ENCODE measurements at places on chromosomes 12 and 14.

DNA sequence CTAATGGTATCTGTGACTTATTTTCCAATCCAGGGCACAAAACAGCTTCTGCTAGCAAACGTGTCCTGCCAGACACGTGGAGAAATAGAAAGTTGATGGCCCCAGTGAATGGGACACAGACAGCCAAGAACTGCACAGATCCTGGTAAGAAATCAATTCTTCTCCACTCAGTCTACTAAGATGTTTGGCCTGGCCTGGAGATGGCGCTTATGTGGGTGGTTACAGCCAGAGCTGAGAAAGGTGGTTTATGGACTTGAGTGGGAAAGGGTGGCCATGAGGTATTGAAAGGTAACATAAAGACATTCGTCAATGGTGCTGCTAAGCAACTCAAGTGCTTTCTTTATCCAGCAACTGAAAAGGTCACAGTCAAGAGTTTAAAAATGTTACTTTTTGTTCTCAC, 2.9 kb downstream of the SLC24A4 start:
- DNase-seq, result no peak

DNA sequence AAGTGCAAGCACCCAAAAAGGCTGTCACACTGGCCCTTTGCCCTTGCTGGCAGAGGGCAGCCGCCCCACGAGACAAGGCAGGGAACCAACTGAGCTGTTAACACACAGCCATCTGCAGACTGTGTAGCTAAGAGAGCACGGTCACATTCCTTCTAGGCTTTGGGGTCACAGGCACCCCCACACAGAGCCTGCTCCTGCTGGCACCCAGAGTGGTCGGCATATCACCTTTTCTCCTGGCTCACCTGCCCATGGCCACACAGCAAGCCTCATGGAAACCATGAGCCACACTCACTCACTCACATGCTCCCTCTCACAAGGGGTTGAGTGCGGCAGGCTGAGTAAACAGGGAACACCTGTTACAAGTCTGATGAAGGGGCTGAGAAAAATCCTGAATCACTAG, 214.5 kb downstream of the PCNX1 start:
- DNase-seq, result no peak

DNA sequence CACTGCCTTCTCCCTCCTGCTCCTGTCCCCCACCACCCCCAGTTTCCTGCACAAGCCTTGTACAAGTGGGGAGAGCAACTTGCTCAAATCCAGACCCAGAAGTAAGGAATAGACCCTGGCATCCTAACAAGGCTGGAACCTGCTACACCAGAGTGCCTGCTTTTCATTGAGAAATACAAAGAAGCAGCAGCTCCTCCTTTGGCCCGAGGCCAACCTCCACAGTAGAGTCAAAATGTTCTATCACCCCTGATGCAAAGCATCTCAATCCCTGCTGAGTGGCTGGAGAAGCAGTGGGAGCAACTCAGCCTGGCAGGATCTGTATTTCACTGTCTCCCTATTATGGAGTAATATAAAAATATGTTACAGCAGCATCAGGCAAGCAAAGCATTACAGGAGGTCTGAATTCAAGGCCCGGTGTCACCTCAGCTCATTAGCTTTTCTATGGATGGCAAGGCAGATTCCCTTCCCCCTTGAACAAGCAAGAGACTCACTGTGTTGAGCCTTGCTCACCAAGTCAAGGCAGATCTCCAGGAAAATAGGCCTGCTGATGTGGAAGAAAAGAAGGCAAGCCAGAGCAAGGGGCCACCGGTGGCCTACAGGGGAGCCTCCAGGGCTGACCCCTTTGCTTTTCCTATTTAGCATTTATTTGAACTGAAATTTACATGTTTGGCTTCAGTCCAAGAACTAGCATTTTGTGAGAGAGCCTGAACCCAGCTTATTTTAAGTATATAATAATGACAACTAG, 186.3 kb upstream of the EGLN3 start:
- DNase-seq, result no peak

DNA sequence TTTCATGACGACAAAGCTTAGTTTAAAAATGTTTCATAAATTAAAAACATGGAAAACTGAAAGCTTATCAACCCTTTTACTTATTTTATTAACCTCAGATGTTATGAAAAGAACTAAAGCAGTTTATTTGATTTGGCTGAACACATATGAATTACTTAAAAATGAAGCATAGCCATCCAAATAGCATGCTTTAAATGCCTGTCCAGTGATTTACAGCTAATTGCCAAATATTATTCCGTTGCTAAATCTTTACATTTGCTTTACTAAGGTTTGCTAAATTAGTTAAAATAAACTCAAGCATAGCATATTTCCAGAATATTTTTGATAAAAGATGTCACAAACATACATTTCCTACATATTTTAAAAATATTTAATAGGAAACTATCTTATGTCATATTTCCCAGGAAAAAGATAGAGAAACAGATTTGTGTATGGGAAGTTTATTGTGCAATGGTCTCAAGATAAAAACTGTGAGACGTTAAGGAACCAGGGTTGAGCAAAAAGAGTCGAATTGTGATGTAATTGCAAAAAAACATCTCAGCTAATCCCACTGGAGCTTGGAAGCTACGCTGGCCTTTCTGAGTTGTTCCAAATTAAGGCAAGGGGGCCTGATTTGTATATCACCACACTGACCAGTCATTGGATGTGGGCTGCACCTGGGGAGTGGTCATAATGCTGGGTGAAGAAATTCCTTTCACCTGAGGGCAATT, 25.8 kb downstream of the GPR135 start:
- DNase-seq, result peak; percentile 76

DNA sequence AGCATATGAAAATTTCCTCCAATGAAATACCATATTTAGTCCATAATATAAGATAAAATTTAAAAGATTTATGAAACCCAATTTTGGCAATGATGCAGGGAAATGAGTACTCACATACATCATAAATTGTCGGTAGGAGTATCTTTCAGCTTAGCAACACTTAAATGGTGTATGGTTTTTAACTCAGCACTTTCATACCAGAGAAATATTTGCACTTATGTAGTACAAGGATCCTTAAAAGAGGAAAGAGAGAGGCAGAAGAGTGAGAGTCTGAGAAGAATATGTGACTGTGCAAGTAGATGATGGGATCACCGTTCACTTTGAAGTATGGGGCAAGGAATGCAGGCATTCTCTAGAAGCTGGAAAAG, 379.3 kb upstream of the DCN start:
- no peak for DNase-seq

DNA sequence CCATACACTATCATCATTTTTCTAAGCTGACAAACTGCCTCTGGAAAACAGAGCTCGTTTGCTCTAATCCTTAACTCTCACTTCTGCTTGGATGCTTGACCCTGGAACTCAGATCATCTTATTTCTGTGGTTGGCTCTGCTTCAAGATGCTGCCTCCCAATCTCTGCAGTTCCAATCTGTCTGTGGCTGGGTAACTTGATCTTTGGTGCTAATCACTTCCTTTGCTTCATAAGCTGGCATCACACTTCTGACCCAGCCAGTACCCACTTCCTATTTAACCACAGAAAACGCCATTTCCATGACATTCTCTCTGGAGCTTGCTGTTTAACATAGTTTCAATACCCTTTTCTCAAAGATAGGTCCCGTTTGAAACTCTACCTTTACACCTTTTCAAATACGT, 254.2 kb downstream of the ACSS3 start:
- no peak for DNase-seq

DNA sequence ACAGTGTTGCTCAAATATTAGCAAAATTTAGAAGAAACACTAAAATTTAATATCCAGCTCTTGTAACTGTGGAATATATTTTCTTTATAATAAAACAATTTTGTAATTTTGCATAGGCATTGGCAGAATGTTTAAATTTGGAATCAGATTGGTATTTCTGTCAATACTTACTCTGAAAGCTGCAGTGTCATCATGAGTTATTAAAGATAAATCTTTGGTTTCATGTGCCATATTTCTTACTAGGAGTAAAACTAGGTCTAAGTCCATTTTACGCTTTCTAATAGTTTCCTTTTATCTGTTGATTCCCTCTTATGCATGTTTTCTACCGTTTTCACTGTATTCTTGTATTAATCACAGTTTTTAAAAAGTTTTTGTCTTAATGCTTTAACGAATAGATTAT, 49.7 kb downstream of the CCDC91 start:
- no peak for DNase-seq

DNA sequence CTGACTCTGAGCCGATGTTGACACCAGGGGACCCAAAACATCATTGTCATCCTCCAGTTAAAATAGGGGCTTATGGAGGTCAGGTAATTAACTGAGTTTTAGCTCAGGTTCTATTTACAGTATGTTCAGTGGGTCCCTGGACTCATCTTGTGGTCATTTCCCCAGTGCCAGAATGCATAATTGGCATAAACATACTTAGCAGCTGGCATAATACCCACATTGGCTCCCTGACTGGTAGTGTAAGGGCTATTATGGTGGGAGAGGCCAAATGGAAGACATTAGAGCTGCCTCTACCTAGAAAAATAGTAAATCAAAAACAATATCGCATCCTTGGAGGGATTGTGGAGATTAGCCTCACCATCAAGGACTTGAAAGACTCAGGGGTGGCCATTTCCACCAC, 350.9 kb downstream of the C12orf75 start:
- no peak for DNase-seq

- peak; percentile 67 for DNase-seq
Observed at GRCh38 chr12:102479099-102479885, 1.1 kb downstream of the IGF1 start.

DNA sequence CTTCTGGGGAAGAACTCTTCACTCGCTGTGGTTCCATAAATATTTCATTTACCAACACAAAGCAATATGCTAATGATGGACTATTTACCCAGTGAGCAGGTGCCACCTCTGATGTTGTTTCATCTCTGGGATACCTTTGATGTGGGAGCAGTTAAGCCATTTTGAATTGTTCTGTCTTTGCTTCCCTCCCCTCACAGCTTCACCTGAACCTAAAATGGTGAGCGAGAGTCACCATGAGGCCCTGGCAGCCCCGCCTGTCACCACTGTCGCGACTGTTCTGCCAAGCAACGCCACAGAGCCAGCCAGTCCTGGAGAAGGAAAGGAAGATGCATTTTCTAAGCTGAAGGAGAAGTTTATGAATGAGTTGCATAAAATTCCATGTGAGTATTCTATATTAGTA, 352.7 kb downstream of the SYT1 start:
- DNase-seq, result no peak

GRCh38 chr12:118164798-118165486, 29.0 kb downstream of the PEBP1 start:
- DNase-seq, result peak; percentile 39

- no peak for DNase-seq
Observed at GRCh38 chr12:68998041-68998440, 65.1 kb upstream of the CPM start.

DNA sequence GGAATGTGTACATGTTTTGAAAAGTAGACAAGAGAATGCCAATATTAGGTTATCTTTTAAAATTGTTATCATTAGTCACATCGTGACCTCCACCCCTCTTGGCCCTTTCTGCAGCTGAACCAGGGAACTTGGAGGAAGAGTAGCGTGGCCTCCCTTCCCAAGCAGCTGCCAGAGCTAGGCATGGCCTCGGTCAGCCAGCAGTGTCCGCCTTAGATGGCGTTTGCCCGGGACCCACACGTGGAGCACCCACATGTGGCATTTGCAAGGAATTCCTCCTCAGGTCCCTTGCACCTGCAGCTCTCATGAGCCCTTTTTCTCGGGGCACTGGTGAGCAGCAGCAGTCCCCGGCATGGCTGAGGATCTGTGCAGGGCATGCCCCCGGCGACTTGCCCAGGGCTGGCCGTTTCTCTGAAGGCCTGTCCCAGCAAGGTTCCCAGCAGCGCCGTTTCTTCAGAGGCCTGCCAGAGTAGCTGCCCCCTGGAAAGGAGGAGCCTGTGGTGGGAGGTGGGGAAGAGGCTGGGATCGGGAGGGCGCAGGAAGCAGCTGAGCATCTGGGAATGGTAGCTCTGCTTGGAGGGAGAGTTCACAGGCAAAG, 10.8 kb downstream of the JDP2 start:
- DNase-seq, result no peak

DNA sequence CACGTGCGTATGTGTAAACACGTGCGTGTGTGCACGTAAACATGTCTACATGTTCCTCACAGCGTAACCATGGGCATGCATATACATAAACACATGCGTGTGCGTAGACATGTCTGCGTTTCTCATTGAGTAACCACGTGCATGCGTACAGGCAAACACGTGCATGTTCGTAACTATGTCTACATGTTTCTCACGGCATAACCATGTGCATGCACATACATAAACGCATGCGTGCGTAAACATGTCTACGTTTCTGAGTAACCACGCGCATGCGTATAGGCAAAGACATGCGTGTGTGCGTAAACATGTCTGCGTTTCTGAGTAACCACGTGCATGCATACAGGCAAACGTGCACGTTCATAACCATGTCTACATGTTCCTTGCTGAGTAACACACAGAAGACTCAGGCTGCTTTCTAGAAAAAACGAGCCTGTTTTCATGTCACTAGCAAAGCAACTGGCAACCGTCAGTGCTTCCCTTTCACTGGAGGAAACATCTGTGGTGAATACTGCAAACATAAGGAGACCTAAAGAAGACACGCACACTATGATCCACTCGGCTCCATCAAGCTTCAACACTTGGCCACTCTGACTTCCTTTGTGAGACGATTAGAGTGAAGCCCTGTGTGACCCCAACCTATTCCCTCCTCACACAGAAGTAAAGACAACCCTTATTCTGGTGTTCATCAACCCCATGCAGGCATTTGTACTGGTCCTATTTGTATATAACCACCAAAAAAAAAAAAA, 28.8 kb downstream of the POLE start:
- no peak for DNase-seq

DNA sequence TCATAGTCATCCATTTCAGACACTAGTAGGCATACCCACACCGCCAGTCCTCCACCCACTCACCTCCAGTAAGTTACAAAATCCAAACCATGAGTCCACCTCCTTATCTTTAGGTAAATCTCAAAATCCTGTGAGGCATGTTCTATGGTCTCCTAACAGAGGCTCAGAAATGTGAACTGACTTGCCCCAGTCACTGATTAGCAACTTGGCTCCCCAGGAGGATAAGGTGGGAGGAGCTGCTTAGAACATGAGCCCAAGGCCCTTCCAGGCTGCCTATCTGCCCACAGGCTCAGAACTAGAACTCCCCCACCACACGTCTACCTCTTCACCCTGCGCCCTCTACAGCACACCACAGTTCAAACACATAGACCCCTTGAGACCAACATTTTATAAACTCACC, 19.9 kb downstream of the SETD3 start:
- no peak for DNase-seq

- no peak for DNase-seq
Observed at GRCh38 chr12:113500782-113501311, 29.2 kb upstream of the LHX5 start.

GRCh38 chr14:41362139-41362538, 244.5 kb upstream of the LRFN5 start:
- DNase-seq, result no peak

GRCh38 chr14:61472011-61472672, 150.8 kb downstream of the PRKCH start:
- peak; percentile 99 for DNase-seq

- DNase-seq, result no peak
Observed at GRCh38 chr12:15699886-15700285, 89.3 kb downstream of the EPS8 start.

DNA sequence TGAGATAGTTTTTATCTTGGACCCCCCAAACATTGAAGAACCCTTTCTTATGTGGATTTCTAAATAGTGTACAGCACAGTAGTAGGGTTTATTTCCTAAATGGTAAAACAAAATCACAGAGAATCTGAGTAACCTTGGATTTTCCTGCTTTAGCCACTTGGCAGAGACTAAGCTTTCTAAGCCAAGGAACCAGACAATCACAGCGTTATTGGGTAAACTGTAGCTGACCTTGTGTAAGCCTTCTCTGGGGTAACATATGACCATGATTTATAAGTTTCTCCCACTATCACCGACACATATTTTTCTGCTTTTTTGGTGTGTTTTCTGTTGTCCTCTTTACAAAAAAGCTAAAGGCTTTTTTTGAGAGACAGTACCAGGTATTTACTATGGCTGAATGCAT, 136.3 kb upstream of the PZP start:
- DNase-seq, result no peak
